ENCODE measurements at places on chromosomes 12 and 14.
A peak's percentile ranks its signal among the peaks of the same experiment; 100 is the strongest.

GRCh38 chr12:127025545-127025944 lies 1241.4 kb upstream of the TMEM132C start:
- no peaks in the 10 kb centered on the region for H3K4me1 ChIP-seq
- no peaks in the 10 kb centered on the region for H3K36me3 ChIP-seq
- DNase-seq: no peak

DNA sequence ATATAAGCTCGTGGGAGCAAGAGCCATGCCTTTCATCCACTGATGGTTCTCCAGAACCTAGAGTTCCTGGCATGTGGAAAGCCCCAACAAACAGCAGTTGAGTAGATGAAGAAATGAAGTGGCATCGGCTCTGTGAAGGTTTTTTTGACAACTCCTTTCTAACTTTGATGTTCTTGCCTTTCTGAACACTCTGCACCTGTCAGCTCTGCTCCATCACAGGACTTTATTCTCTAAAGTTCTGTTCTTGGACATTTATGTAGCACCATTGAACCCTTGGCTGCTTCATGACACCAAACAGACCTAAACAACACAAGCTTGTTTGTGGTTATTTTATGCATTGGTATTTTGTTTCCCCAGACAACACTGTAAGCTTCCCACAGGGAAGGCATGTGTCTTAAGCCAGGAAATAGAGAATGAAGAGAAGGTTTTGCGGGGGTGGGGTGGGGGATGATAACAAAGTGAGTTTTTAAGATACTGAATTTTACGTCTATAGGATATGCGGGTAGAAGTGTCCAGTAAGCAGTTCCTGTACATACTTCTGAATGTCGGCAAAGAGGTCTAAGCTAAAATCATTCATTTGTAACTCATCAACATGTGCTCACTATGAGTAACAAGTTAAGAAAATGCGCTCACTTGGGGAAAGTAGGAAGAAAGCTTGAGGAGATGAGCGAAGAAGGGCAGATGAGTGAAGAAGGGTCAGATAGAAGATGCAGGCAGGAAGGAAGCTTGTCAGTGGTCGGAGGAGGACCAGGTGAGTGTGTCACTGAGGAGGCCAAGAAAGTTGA lies 146.0 kb upstream of the PLEKHG7 start:
- H3K4me3 ChIP-seq: no peak overlapping the region
- no peak for DNase-seq
- no peak overlapping the region for H3K27ac ChIP-seq
- H3K4me1 ChIP-seq: peaks cover 18% of the 10 kb centered on the region
- H3K27me3 ChIP-seq: no peaks in the 10 kb centered on the region

DNA sequence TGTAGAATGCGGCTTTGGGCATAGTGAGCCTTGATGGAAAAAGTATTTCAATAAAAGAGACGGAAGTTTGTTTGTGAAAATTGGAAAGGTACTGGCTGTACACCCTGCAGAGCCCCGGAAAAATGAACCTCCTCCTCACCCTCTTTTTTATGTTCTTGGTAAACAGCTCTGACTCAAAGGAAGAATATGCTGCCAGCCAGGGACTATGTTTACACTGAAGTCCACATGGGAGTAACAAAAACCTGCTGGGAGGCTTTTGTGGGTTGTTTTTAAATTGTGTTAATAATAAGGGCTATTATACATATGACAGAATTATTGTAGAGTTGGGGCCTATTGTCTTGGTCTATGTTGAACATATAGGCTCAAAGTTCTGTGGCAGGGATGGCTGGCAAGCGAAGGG lies 70.7 kb downstream of the TTC8 start:
- H3K4me3 ChIP-seq: no peak overlapping the region
- no peak overlapping the region for H3K27ac ChIP-seq
- no peaks in the 10 kb centered on the region for H3K36me3 ChIP-seq
- H3K27me3 ChIP-seq: no peaks in the 10 kb centered on the region
- H3K4me1 ChIP-seq: peaks cover 2% of the 10 kb centered on the region
- DNase-seq: no peak

DNA sequence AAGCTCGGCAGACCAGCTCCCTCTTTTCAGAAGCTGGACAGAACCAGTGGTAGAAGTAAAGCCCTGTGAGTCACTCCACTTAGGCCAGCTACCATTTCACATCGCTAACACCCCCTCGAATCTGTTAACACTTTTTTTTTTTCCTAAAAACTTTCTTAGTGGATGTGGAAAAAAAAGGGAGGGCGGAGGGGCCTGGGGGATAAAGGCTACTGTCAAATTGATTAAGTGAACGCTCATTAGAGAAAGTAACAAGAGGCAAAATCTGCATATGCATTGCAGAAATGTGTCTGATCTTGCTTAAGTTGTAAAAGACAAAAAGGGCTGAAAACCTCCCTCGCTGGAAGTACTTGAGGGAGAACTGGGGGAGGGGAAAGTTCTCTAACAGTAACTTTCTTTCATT lies 86.6 kb upstream of the OTX2 start:
- H3K27ac ChIP-seq: no peak overlapping the region
- H3K4me1 ChIP-seq: peaks cover 27% of the 10 kb centered on the region
- peaks cover 36% of the 10 kb centered on the region for H3K27me3 ChIP-seq
- no peak for DNase-seq
- no peak overlapping the region for H3K4me3 ChIP-seq

DNA sequence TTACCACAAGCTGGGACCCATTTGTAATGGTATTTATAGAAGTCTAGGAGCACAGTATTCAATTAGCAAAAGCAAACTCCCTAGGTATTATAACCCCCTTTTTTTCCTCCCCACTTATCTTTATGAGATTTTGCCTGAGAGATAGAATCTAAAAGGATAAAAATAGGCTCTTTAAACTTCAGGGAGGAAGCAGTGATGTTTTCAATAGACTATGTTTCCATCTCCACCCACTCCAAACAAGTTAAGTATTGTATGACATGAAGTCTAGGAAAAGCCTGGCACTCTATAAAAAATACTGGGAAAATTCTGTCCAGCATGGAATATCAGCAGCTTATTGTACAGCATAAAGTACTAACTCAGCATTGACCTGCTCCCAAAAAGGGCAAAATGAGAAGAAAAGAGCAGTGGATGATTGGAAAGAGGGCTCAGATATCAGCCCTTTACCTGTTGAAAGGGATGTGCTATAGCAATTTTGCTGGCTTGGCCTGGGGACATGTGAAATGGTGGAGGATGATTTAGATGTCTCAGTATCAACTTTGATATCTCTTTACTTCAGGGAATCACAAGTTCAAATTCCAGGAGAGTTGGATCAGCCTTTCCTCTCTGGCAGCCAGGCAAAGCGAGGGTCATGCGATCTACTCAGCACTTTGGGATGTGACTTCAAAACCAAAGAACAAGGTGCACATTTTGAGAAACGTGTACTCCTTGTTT lies 72.4 kb downstream of the IGF1 start:
- DNase-seq: no peak
- H3K27ac ChIP-seq: no peak overlapping the region
- no peaks in the 10 kb centered on the region for H3K4me1 ChIP-seq
- H3K36me3 ChIP-seq: no peaks in the 10 kb centered on the region
- peaks cover 48% of the 10 kb centered on the region for H3K27me3 ChIP-seq
- H3K4me3 ChIP-seq: no peak overlapping the region

- peak within 1 kb of the TSS; percentile 90 for H3K27ac ChIP-seq
- DNase-seq: peak; percentile 87
- H3K4me3 ChIP-seq: peak within 1 kb of the TSS; percentile 81
- no peaks in the 10 kb centered on the region for H3K27me3 ChIP-seq
- peaks cover 4% of the 10 kb centered on the region for H3K36me3 ChIP-seq
Observed at GRCh38 chr14:92748259-92749016, at the start of gene LGMN. Gene LGMN (minus strand): TSS chr14:92748627. CDS start chr14:92732786, 15,841 bp downstream.

DNA sequence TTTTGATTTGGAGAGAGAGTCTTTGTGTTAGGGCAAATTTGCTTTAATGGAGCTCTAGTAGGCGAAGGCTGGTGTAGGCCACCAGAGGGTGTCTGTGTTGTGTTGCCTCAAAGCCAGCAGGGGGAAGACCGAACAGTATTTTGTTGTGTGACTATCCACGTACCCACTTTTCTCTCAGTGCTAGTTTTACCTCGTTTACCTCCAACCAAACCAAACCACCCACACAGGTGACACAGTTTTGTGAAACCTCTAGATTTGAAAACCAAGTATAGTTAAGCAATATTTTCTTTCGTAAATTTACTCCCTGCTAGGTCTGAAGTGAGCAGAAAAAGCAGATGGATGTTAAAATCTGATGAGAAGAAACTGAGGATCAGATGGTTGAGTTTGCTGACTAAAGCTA lies 36.3 kb upstream of the NPFF start:
- DNase-seq: no peak
- peaks cover 3% of the 10 kb centered on the region for H3K4me1 ChIP-seq
- peak overlapping the region; percentile 69 for H3K27ac ChIP-seq
- H3K36me3 ChIP-seq: peaks cover 10% of the 10 kb centered on the region

GRCh38 chr12:108638141-108638827 lies 4.6 kb upstream of the SELPLG start:
- H3K36me3 ChIP-seq: no peaks in the 10 kb centered on the region
- no peak for DNase-seq
- H3K27me3 ChIP-seq: peaks cover 9% of the 10 kb centered on the region
- H3K4me1 ChIP-seq: peaks cover 9% of the 10 kb centered on the region

- H3K36me3 ChIP-seq: peaks cover 14% of the 10 kb centered on the region
- DNase-seq: peak; percentile 22
- H3K4me3 ChIP-seq: peak overlapping the region; percentile 81
- peak overlapping the region; percentile 99 for H3K27ac ChIP-seq
- H3K4me1 ChIP-seq: peaks cover 30% of the 10 kb centered on the region
Observed at GRCh38 chr12:12562016-12562483, 613 bp downstream of the DUSP16 start.

GRCh38 chr14:35361141-35361480 lies 43.4 kb downstream of the NFKBIA start:
- DNase-seq: no peak
- no peaks in the 10 kb centered on the region for H3K27me3 ChIP-seq
- H3K4me3 ChIP-seq: no peak overlapping the region
- H3K4me1 ChIP-seq: peaks cover 8% of the 10 kb centered on the region
- H3K27ac ChIP-seq: no peak overlapping the region

DNA sequence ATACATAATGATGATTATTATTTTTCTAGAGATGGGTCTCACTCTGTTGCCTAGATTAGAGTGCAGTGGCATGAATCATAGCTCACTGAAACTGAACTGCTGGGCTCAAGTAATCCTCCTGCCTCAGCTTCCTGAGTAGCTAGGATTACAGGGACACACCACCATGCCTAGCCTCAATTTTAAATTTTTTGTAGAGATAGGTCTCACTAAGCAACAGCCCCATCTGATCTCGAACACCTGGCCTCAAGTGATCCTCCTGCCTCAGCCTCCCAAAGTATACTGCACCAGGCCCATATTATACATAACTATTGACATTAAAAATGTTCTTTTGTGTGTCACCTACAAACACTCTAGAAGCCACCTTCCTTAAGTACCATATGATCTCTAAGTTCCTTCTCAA lies 3.4 kb downstream of the TXNRD1 start:
- no peak overlapping the region for H3K27ac ChIP-seq
- no peaks in the 10 kb centered on the region for H3K36me3 ChIP-seq
- H3K4me3 ChIP-seq: no peak overlapping the region
- peaks cover 13% of the 10 kb centered on the region for H3K27me3 ChIP-seq

DNA sequence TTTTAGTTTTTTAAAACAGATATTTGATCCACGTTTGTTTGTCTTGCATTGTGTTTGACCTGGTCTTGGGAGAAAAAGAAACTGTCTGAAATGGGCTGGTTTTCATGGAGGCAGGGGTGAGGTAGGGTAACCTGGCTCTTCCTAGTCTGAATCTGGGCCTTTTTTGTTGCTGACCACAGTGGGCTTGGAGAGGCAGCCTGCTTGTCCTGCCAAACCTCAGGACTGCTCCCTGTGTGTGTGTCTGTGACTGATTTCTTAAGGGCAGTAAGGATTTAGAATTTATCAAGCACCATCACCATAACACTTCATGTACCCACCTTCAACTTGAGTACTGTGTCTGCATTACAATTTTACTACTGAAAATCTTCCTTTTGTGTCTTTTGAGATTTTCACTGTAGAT lies 28.5 kb downstream of the DAAM1 start:
- no peak overlapping the region for H3K4me3 ChIP-seq
- H3K27me3 ChIP-seq: no peaks in the 10 kb centered on the region
- no peaks in the 10 kb centered on the region for H3K36me3 ChIP-seq
- DNase-seq: no peak
- peaks cover 45% of the 10 kb centered on the region for H3K4me1 ChIP-seq

DNA sequence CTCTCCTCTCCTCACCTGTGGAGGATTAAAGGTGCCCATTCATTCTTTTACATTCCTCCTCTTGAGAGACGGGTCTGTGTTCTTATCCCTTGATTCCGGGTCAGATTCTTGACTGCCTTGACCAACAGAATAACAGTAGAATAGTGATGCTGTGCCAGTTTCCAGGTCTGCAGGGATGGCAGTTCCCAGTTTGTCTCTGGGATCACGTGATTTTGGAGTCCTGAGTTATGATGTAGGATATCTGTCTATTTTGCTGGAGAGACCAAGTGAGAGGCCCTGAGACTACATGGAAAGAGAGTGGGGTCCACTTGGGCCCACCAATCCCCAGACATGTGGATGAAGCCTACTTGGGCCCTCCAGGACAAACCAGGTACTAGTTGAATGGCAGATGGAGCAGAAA lies 142.8 kb downstream of the TTC8 start:
- H3K36me3 ChIP-seq: no peaks in the 10 kb centered on the region
- H3K27ac ChIP-seq: no peak overlapping the region
- H3K4me3 ChIP-seq: no peak overlapping the region
- no peaks in the 10 kb centered on the region for H3K4me1 ChIP-seq
- no peak for DNase-seq

GRCh38 chr14:87767567-87767901 lies 225.4 kb downstream of the GALC start:
- peaks cover 34% of the 10 kb centered on the region for H3K27me3 ChIP-seq
- H3K27ac ChIP-seq: no peak overlapping the region
- DNase-seq: no peak
- H3K4me3 ChIP-seq: no peak overlapping the region

DNA sequence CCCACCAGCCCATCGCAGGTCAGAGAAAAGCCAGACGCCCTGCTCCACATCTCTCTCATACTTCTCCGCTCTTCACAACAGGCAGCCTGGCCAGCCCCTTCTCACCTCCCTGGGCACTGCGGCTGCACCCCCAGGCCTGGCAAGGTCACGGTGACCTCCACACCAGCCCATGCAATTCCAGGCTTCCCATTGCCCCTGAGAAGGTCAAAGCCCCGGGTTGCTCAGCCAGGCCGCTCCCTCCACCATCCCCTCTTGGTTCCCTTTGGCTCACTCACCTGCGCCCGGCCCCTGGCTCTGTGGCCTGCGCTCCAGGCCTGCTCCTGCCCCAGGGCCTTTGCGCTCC lies 55.4 kb downstream of the GALNT9 start:
- peaks cover 62% of the 10 kb centered on the region for H3K27me3 ChIP-seq
- no peak overlapping the region for H3K4me3 ChIP-seq
- H3K27ac ChIP-seq: no peak overlapping the region
- no peak for DNase-seq
